ENCODE measurements at places on chromosomes 4 and X.

DNA sequence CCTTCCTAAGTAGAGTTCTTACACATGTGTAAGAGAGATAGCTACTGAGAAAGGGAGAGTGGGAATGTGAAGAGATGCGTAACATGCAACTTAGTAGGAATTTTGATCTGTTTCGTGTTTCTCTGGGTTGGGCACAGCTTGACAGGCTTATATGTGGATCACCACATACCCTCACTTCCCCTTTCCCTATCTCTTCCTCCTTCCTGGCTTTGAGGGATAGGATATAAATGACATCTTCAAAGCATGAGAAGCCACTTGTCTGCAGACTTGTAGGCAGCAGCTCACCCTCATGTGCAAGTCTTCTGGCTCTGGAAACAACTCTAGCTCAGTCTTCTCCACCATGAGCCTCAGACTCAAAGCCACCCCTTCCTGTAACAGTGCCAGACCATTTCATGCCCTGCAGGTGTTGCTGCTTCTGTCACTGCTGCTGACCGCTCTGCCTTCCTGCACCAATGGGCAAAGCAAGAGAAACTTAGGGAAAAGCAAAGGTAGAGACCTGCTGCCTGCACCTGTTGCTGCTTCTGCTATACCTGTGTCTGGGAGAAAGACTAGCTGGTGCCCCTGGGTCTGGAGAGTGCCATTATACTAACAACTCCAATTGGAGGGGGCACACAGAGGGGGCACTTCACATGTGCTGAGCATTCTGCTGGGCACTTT, 5.4 kb upstream of the PF4V1 start:
- DNase-seq = no peak

- no peak for DNase-seq
Measured at GRCh38 chrX:139680356-139680755, 27.6 kb downstream of the MCF2 start.

DNA sequence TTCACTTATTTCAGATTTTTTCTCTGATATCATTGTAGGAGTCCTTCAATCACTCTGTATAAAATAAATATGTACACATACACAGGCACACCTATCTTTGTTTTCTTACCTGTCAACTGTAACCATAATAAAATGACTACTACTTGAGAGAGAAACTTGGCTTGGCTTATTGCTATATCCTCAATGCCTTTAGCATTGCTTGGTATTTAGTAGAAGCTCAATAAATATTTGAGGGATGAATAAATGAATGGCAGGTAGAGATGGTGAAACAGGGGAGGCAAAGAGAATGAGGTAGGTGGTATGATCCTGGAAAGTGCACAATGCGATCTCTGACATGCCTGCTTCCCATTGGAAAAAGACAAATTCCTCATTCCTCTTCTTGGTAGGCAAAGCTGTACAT, 21.8 kb upstream of the CXCL6 start:
- DNase-seq = no peak

- DNase-seq = no peak
Measured at GRCh38 chrX:38636949-38637819, 75.8 kb downstream of the TSPAN7 start.

GRCh38 chrX:54181202-54181953, 1.7 kb downstream of the FAM120C start:
- no peak for DNase-seq

- DNase-seq = no peak
Measured at GRCh38 chr4:140084385-140084784, 69.6 kb downstream of the MAML3 start.

DNA sequence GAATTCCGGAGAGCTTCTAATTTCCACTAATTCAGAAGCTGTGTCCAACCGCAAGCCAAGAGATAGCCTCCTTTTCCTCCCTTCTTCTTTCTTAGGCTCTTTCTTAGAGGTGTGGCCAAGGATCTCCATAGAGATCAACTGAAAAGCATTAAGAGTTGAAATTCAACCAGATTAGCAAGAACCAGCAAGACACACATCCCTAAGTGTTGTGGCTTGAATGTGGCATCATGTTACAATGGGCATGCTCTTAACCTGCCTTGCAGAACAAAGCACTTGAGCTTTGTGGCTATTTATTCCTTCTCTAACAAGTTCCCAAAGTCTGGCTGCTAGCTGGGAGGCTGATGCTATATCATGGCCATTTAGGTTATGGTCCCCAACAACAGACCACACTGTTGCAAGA, 10.4 kb downstream of the ANOS1 start:
- no peak for DNase-seq

DNA sequence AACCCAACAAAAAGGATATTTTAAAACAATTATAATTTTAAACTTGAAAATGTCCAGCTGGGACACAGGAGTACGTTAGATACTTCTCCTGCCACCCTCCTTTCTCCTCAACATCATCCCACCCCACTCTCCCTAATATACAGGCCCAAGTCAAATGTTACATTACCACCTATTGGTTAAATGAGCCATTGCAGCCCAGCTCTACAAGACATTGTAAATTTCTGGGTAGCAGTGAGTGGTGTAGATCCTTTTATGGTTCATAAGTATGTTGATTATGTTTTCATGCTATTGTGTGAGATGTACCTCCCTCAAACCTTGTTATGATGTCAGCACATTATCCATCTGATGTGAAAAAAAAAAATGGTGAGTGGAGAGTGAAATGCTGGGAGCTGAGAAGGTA, 187.1 kb upstream of the BCOR start:
- no peak for DNase-seq
